Urinary bladder (tissue), 4 donors: ENCODE measurements at places on chromosomes 7 and 10. TPM values are rescaled to one million over a fixed set of nuclear protein-coding genes. Genes with fewer than 3 reads are reported as not detected.

Gene DLX5
- 0.20 TPM for polyA plus RNA-seq

Gene SH2D4B
- not detected for polyA plus RNA-seq

GRCh38 chr7:67453580-67454380 is 457.1 kb downstream of the TYW1 start:
- DNase-seq, result no peak

GRCh38 chr10:61964949-61965702 is 63.6 kb downstream of the ARID5B start:
- no peak for DNase-seq

DNA sequence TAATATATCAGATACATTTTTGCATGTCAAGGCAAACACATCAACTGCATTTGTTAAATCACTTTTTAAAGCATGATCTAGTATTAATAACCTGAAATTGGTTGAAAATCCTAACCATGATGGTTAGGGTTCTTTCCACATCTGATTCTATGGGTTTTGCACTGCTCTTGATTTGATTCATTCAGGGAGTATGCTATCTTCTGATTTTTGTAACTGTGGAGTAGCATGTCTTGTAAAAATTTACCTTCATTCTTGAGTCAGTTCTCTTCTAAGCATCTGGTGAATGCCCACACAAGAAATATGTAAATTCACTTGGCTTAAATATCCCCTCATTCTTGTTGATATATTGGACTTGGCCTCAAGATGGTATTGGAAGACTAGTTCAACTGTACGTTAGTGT is 178.7 kb downstream of the KLF6 start:
- DNase-seq, result no peak

DNA sequence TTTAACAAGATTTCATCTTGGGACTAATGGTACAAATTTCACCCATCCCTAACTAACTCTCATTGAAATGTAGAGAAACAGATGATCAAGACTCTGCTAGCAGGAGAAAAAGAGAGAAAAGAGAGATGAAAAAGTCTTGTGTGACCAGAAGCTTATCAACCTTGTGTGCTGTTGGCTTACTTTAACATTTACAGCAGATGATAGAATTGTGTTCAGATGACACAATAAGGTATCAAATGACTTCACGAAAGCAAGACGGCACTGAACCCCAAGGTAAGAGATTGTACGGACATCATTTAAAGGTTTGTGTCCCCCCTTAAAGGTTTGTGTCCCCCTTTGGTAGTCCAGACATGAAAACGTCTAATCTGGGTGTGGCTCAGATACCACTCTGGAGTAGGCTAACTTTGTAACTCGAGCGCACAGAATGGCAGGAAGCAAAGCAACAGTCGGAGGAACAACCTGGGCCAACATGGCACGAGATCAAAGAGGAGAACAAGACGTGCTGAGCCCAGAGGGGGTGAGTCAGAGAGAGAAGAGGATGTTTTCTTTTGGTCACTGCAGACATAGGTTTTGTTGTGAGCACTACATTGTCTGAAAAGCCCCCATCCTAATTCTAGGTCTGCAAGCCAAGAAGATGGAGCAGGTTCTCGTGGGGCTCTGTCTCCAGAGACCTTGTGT is 10.4 kb upstream of the LMBR1 start:
- DNase-seq, result no peak

- no peak for DNase-seq
These were observed 9.3 kb downstream of the TFEC start for GRCh38 chr7:116021237-116021636.
